ENCODE measurements at places on chromosomes 5 and 9. TPM values are rescaled to one million over a fixed set of nuclear protein-coding genes. Genes with fewer than 3 reads are reported as not detected.

GLDC gene
- total RNA-seq: 1.3 TPM

NFIB gene
- 26.5 TPM for total RNA-seq

SERF1A gene
- total RNA-seq: 2.8 TPM

IL3 gene
- total RNA-seq: not detected

TUBB4B gene
- total RNA-seq: 947 TPM

CMYA5 gene
- total RNA-seq: 0.11 TPM

SPINK13 gene
- not detected for total RNA-seq

RNF224 gene
- not detected for total RNA-seq

SLC6A19 gene
- not detected for total RNA-seq

LEAP2 gene
- 0.71 TPM for total RNA-seq

EGFL7 gene
- 14.7 TPM for total RNA-seq

RIGI gene
- total RNA-seq: 23.4 TPM

MFAP3 gene
- 34.6 TPM for total RNA-seq

CCDC192 gene
- not detected for total RNA-seq

HAVCR2 gene
- total RNA-seq: not detected

ARPC5L gene
- total RNA-seq: 74.9 TPM

PCDHA11 gene
- total RNA-seq: not detected

CEMIP2 gene
- 52.0 TPM for total RNA-seq

PLPPR1 gene
- not detected for total RNA-seq
